ENCODE measurements at places on chromosomes 5 and 9.

DNA sequence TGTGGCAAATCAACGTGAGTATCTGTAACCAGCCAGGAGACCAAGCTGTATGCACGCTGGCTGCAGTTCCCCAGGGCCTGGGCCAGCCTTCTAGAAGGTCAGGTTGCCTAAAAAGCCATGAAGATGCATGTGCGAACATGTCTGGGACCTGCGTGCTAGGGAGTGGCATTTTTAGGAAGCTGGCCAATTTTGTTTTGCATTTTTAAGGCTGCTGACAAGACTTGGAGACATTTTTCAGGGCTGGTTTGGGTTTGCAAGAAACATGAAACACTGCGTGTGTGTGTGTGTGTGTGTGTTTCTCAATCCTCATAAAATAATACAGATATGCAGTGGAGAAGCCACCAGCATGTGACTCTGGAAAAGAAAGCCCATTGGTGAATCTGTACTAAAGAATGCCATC lies 5.1 kb downstream of the TGFBI start:
- DNase-seq = no peak

DNA sequence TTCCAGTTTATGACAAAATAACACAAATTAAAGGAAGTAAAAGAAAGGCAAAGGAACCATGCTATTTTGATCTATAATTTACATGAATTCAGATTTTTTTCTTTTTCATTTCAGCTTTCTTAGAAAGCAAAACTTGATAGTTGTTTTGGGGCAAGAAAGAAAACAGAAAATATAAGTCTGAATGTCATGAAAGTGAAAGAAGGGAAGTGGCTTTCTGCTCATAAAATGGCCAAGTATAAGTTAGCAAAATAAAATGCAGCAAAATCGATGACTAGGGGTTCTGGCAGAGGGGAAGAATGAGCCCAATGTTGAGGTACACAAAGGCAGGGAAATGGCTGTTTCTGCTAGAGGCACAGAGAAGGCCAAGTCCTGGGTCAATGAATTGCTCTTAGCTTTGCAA lies 3.0 kb upstream of the IFNW1 start:
- no peak for DNase-seq

DNA sequence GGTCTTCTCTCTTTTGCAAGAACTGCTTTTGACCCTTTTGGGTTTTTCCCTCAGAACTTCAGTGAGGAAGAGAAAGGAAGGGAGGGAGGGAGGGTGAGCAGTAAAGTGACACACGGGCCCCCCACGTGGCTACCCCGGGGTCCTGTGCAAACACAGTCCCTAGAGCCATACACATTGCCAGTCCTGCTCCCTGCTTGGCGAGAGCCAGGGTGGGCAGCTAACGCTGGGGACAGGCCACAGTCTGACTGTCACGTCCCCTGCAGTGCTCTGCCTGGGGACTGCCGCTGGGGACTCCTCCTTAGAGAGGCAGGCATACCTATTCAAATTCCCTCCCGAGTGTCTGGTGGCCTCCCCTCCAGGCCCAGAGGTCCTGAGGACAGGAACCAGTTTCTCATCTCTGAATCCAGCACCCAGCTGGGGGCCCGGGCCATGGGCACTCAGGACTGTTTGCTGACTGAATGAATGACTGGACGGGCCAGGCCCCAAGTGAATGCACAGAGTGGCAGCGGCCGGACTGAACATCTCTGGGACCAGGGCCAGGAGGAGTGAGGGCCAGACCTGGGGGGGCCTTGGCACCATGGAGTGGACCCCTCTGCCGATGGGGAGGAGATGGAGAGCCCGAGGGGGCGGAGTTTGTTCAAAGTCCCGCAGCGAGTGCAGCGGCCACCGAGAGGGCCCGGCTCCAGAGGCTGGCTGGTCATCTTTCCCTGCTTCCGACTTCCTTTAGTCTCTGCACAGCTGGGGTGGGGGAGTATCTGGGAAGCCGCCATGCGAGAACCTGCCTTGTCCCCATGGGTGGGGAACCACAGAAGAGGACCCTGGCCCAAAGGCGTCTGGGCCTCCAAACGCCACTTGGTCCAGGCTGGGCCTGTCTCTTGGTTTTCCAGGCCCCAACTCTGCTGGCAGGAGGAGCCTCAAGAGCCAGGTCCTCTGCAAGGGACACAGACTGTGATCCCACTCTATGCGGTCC lies 5.8 kb downstream of the CCDC187 start:
- no peak for DNase-seq

DNA sequence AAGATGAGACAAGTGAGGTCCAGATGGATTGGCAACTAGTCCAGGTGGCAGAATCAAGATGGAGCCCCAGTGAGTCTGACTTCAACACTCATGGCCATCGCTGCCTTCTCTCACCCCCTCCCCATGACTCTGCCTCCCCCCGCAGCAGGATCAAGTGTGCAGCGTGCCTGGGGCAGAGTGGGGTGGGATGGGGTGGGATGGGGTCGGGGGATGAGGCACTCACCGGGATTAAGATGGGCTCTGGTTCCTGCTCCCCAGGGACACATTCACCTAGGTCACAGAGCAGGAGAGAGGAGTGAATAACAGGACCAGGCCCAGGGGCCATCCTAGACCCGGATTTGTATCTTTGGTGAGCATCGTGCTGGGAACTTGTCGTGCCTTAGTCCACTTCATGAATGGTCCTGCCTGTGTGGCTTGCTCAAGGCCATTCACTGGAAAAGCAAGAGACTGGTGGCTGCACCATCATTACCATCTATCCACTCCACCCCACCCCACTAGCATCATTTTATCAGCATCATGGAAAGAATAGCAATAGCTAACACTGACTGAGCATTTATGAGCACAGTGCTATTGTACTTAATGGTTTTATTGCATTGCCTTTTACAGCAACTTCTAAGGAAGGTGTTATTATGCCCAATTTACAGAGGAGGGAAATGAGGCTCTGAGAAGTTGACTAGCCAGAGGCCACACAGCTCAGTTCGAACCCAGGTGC lies 8.5 kb downstream of the AMBP start:
- no peak for DNase-seq

DNA sequence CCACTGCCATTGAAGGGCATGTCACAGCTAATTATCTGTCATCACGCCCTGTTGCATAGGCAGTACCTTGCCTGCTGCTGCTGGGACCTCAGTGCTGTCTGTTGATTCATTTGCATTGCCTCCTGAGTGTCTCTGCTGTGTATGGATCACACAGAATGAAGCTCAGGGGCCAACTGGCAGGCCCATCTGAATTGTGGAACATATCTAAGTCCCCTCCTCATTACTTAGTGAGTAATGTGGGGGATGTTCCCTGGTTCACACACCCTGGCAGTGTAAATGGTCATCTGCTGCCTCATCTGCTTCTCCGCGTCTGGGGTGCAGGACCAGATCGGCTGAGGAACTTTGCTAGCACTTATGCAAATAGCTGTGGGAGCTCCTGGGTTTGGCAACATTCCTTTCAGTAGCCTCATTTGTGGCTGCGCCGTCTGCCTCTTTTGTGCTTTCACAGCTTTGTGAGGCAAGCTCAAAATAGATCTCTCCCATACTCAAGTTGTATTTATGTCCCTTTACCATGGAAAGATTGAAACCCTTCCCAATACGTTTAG lies 25.4 kb downstream of the TYRP1 start:
- no peak for DNase-seq

GRCh38 chr9:128416432-128417019 lies 4.1 kb upstream of the CERCAM start:
- DNase-seq = no peak

- no peak for DNase-seq
Measured at GRCh38 chr5:156798201-156798600, 51.9 kb upstream of the PPP1R2B start.

All from caudate nucleus (tissue), 63 donors.